Right ventricle myocardium superior (tissue), 1 donor: ENCODE measurements at places on chromosomes 7 and 10. TPM values are rescaled to one million over a fixed set of nuclear protein-coding genes. Genes with fewer than 3 reads are reported as not detected.

- no peak for DNase-seq
Observed at GRCh38 chr7:45992826-45993225, 71.8 kb upstream of the IGFBP3 start.

GRCh38 chr10:32957341-32958084 lies 517 bp downstream of the ITGB1 start:
- peak; percentile 81 for DNase-seq

The AHCYL2 gene
- 6.7 TPM for total RNA-seq

DNA sequence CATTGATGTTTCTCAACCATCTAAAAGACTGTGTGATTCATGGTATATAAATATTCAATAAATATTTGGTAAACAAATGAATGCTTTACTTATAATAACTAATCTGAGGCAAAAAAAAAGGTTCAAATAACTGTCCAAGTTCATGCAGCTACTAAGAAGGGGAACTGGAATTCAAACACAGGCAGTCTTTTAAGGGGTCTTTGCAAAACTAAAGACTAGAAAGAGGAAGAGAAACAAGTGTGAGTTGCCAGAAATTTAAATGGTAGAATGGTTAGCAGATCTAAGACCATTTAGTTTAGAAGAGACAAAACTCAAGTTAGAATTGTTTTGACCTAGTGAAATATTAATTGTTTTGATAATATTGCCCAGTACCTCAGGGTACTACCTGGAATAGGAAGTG lies 642.0 kb upstream of the LRRN3 start:
- no peak for DNase-seq

The ADIRF gene
- 43.2 TPM for total RNA-seq

GRCh38 chr10:124322191-124322980 lies 96.3 kb downstream of the OAT start:
- DNase-seq, result no peak

The ANXA7 gene
- 99.4 TPM for total RNA-seq
